ENCODE measurements at places on chromosomes 5 and 9. TPM values are rescaled to one million over a fixed set of nuclear protein-coding genes. Genes with fewer than 3 reads are reported as not detected.

DNA sequence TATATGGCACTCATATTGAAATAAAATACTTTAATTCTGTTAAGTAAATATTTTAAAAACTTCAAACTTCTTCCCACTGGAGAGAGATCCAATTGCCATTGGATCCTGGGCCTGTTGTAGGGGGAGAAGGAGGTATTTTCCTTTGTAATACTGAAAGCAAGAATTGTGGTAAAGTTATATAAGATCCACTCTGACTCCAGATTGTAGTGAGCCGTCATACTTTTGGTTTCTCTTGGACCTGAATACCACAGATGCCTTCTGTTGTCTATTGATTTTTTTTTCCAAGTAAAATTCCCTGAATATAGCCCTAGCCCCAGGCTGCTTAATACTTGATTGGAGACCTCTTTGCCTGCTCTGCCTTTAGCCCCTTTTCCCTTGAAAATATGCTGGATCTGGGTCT, 86.9 kb downstream of the ATG10 start:
- no peak for DNase-seq

DNA sequence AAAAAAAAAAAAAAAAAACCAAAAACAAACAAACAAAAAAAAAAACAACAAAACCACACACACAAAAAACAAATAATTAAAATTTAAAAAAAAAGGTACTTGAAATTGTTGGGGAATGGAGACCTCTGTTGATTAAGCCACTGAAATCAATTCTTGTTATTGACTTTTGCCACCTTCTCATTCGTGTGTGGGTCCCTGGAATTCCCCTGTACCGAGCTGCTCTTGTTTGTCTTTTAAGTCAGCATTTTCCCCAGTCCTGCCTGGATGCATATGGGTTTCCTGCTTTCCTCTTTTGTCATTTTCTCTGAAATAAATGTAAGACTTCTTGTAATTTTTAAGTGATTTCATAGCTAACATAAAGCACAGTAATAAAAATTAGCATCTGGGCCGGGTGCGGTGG, 45.5 kb downstream of the GPBP1 start:
- no peak for DNase-seq

- no peak for DNase-seq
Measured at GRCh38 chr5:38923661-38924451, 78.0 kb downstream of the OSMR start.

DNA sequence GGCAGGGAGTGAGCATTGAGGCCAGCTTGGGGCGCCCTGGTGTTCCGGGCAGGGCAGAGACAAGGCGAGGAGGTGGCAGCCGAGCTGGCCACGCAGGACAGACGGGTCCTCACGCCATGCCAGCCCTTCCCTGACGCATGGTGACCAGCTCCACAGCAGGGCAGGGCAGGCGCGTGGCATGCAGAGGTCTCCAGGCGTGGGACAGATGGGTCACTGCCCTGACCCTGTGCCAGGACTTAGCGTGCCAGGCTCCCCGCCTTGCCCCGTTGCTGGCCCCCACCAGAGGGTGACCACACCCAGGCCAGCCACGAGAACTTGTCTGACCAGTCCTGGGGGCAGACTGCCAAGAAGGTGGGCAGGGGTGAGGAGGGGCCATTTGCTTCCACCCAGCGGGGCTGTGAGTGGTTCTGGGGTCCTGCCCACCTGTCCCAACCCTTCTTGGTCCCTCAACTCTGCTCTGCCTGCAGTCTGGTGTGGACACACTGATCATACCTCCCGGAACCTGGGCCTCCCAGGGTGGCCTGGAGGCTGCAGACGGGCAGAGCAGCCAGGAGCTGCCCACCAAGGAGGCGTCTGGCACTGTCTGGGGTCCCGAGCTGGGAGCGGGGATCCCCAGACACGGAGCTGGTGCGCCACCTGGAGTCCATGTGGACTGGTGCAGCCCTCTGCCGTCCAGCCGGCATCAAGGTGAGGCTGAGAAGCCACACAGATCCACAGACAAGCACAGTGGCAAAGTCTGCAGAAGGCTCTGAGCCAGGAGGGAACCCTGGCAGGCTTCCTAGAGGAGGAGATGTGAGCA, at the start of gene RNF224:
TSS of gene RNF224 (plus strand) at position 449 of the 799 bp plus-strand sequence. CDS start 834 bp downstream, outside the sequence.
- peak; percentile 89 for DNase-seq

DNA sequence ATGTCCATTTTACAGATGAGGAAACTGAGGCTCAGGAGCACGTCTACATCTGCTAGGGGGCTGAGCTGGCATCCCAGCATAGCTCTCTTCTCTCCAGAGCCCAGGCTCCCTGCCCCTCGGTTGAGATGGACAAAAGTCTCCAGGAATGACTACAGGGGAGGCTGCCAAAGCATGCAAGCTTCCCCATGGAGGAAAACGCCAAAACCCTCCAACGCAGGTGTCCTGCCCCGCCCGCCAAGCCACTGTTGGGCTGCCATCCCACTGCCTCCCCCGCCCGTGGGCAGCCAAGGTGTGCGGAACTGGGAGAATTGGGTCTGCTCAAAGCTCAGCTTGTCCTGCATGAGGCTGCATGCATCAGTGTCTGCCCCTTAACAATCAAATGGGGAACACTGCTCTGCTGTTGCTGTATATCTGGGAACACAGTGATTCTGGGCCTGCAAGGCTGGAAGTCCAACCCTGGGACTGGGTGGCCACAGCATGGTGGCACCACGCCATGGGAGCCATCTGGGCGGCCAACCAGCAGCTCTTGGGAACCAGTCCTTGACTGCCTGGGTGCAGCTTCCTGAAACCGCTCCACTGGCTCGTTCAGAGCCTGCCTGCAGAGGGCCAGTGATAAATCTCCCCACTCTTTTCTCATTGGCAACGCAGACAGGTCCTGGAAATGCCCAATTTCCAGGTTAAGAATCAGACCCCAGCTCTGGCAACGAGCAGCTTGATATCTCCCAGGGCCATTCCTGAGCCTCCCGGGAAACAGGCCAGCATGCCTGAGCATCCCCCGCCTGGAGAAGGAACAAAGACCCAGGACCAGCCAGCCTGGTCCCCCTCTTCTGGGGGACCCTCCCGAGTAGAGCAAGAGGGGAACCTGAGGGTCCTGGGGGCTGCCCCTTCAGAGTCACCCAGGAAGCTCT, 3.5 kb downstream of the RALGDS start:
- no peak for DNase-seq

GRCh38 chr9:84024041-84024575, 43.5 kb downstream of the RMI1 start:
- DNase-seq, result no peak

Gene PKD2L2
- 0.74 TPM for total RNA-seq

- no peak for DNase-seq
Measured at GRCh38 chr9:115756736-115757135, 396.9 kb upstream of the PAPPA start.

GRCh38 chr5:115810761-115811160, 5.7 kb downstream of the CDO1 start:
- DNase-seq, result no peak

Gene GRK6
- total RNA-seq, result 133 TPM

GRCh38 chr5:8081179-8081578, 212.2 kb downstream of the MTRR start:
- DNase-seq, result no peak

DNA sequence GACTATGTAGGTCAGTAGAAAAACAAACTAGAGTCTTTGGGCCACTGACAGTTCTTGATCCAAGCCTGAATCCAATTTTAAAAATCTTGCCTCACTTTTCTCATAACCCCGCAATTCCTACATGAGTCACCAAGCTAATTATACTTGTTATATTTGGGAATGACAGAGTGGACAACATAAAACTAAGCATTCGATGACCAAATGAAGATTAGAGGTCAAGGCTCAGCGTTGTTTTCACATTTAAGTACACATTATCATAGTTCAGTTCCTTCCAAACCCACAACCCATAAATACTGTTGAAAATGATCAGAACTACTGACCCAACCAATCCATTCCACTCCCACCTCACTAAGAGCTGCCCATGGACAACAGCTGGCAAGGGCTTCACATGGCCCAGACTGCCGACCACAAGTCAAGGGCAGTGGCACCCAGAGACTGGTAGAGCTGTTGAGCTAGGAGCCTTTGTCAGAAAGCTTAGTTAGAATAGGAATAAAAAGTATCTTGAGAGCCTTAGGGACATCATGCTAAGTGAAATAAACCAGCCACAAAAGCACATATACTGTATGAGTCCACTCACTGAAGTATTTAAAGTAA, 64.2 kb downstream of the MYO10 start:
- DNase-seq, result no peak

Gene IL7R
- 143 TPM for total RNA-seq

DNA sequence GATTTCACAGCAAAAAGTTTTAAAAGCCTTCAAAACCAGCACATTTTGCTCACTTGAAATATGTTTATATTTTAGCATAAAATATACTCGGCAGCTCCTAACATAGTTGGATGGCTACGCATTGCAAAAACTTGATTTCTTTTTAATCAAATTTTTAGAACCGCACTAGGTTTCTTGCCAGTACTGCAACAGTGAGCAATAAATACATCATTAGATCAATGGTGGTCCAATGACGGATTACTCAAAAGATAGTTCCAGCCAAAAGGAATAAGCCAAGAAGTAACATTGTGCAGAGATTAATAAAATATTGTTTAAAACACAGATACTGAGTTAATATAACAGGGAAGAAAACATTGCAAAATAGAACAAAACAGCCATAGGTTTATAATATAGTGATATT, 5.5 kb downstream of the MARCHF3 start:
- DNase-seq, result no peak

GRCh38 chr5:171201310-171201709, 107.7 kb upstream of the TLX3 start:
- DNase-seq, result no peak

DNA sequence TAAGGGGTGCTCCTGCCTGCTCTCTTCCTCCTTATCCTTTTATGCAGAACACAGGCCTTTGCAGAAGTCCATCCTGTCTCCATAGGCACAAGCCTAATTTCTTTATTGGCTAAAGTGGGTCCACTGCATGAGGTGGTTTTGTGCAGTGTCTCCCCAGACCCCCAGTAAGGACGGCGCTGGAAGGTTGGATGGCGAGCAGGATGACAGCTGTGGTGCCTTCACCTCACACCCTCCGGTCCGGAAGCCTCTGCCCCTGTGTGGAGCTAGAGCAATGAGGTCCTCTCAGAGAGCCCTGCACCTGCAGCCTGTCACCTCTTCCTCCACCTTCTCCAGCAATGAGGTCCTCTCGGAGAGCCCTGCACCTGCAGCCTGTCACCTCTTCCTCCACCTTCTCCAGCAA, 393.7 kb upstream of the IRX1 start:
- DNase-seq, result no peak

Gene F12
- total RNA-seq, result 6.7 TPM

Gene SPAG8
- 1.1 TPM for total RNA-seq

GRCh38 chr5:102719886-102720285, 35.2 kb upstream of the PAM start:
- DNase-seq, result no peak

DNA sequence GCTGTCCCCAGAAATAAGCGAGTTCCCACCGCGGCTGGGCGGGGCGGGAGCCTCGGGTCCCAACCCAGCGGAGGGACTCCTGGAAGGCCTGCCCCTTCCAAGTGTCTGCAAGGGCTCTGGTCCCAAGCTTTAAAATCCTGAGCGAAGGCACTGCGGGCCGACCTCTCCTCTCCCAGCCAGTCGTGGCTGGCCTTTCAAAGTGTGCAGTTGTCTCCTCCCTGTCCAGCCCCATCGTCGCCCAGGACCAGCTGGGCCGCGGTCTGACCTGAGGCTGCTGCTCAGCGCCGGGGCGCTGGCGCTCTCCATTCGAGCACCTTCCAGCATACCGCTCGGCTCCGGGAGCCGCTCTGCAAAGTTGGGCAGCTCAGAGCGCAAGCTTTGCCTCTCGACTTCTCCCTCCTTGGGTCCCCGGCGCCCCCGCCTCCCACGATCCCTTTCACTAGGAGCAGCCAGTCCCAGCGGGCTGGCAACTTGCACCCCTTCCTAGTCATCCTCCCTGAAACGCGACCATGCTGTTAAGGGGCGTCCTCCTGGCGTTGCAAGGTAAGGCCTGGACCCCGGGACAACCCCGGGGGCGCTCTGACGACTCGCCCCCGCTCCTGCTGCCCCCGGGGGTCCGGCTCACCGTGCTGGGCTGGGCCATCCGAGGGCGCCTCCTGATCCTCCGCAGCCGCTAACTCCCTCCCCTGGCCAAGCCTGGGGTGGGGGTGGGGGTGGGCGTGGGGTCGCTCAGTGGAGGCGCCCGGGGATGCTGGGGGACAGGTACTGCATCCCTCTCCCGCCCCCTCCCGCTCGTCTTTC, at the start of gene MAMDC2:
TSS of gene MAMDC2 (plus strand) at position 160 of the 801 bp plus-strand sequence. CDS start at position 510, 350 bp downstream.
- no peak for DNase-seq

DNA sequence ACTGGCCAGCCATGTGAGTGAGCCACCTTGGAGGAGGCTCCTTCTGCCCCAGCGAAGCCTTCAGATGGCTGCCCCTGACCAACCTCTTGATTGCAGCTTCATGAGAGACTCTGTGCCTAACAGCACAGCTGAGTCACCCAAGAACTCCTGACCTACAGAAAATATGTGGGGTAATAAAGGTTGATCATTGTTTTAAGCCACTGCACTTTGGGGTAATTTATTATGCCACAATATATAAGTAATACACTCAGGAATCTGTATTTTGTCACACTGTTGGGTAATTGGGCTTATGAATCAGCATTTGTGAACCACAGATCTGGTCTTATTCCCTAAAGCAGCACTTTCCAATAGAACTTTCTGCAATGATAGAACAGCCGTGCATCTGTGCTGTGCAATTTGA, 24.4 kb upstream of the VDAC1 start:
- DNase-seq, result no peak

DNA sequence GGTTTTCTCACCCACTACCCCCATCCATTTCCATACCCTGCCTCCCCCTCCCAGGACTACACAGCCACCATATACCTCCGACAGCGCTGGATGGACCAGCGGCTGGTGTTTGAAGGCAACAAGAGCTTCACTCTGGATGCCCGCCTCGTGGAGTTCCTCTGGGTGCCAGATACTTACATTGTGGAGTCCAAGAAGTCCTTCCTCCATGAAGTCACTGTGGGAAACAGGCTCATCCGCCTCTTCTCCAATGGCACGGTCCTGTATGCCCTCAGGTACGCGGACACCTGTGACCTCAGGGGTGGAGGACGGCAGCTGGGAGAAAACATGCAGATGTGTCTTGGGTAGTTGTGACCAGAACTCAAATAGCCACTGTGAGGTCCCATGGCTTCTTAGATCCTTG, 11.6 kb downstream of the GABRP start:
- no peak for DNase-seq

- peak; percentile 27 for DNase-seq
Measured at GRCh38 chr9:109320331-109320741, 523 bp downstream of the EPB41L4B start.

DNA sequence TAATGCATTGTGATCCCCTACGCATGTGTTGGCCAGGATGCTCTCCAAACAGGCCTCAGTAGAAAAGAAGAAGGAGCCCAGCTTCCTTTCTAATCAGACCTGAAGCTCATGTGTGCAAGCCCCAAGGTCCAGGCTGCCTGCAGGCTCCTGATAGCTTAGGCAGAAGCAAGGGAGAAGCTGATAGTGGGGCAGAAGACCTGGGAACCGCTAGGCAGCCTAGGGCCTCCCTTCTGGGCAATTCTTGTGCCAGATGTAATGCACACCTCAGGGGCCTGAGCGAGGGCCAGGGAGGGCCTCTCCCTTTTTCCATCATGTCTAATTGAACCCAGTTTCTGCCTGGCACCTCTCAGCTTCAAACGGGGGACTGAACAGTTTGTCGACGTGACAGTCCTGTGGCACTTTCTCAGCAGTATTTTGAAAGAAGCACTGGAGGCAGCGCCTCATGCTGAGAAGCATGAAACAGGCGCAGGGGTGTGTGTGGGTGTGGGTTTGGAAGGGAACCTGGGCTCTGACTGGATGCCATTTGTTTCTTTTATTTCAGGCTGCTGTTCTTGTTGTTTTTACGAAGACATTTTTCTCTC, 212.8 kb downstream of the PIK3R1 start:
- no peak for DNase-seq

GRCh38 chr5:146025114-146025680, 80.2 kb downstream of the PLAC8L1 start:
- DNase-seq, result no peak

- DNase-seq, result no peak
Measured at GRCh38 chr5:42514754-42515153, 91.5 kb downstream of the GHR start.

Data from activated T-cell treated with anti-CD3 and anti-CD28 coated beads, Interleukin-2, amount 50 U/mL, for 72 hours (primary cell).